Liver (tissue), 10 donors: ENCODE measurements at places on chromosomes 4 and X. TPM values are rescaled to one million over a fixed set of nuclear protein-coding genes. Genes with fewer than 3 reads are reported as not detected.

HTRA3 gene
- total RNA-seq: 1.2 TPM

NAAA gene
- 122 TPM for total RNA-seq

PNPLA4 gene
- total RNA-seq: 10.1 TPM

ADAM29 gene
- total RNA-seq: not detected

TBC1D25 gene
- 3.2 TPM for total RNA-seq

FAM9C gene
- not detected for total RNA-seq

PCDH7 gene
- total RNA-seq: 3.0 TPM

MSX1 gene
- total RNA-seq: 0.33 TPM

IL2RG gene
- 3.0 TPM for total RNA-seq

HTN1 gene
- total RNA-seq: not detected

SRD5A3 gene
- 18.2 TPM for total RNA-seq

DNA sequence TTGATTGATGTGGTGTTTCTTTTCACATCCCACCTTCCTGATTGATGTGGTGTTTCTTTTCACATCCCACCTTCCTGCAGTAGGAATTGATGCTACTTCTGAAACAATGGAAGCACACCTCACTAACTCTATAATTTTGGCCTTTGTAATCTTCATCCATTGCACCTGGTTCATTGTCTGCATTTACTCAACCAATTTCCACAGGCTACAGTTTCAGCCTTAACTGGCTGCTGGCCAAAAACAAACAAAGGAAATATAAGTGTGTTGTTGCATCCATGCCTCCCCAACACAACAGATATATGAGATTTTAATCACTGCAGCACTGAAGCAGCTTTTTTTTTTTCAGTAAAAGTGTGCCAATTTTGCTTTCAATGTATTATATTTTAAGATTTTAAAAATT, 867.6 kb upstream of the PCDH7 start:
- H3K27me3 ChIP-seq: no peaks in the 10 kb centered on the region
- no peaks in the 10 kb centered on the region for H3K36me3 ChIP-seq
- DNase-seq: no peak
- no peaks in the 10 kb centered on the region for H3K4me1 ChIP-seq
- H3K27ac ChIP-seq: no peak overlapping the region

DNA sequence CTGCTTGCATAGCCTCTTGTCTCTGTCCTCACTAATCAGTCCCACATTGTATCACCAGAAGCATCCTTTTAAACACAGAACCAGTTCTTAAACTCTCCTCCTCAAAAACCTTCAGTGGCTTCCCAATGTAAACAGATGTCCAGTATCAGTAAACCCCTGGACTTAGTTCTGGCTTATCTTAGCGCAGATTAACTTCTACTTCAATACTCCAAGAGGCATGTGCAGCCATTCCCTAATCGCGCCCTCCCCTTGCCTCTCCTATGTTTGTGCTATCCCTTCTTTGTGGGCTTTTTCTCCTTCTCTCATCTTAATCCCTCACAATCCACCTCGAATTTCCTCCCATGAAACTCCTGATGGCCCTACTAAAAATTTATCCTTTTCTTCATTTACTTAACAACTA, 193.8 kb downstream of the FBXO8 start:
- H3K27ac ChIP-seq: no peak overlapping the region
- H3K36me3 ChIP-seq: no peaks in the 10 kb centered on the region
- no peaks in the 10 kb centered on the region for H3K4me1 ChIP-seq
- no peaks in the 10 kb centered on the region for H3K27me3 ChIP-seq

GRCh38 chrX:2172359-2172758, 328.4 kb downstream of the DHRSX start:
- H3K4me3 ChIP-seq: no peak overlapping the region
- no peaks in the 10 kb centered on the region for H3K27me3 ChIP-seq
- no peaks in the 10 kb centered on the region for H3K36me3 ChIP-seq
- DNase-seq: no peak
- peaks cover 5% of the 10 kb centered on the region for H3K4me1 ChIP-seq

DNA sequence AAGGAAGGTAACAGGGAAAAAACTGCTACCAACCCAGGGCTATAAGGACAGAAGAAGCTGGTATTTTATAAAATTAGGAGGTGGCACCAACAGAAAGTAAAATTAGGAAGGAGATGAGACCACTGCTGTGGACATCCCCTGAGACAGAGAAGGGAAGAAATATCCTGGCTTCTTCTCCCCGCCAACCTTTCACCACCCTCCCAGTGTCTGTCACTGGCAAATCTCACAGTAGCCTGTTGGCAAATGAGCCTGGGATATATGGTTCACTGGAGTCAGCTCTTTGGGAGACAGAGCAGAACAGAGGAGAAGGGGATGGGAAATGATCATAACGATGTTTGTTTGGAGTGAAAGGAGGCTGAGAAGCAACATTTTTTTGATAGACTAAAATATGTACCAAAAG, 190.9 kb upstream of the PACRGL start:
- H3K27me3 ChIP-seq: no peaks in the 10 kb centered on the region
- no peak for DNase-seq
- H3K27ac ChIP-seq: no peak overlapping the region
- H3K4me1 ChIP-seq: no peaks in the 10 kb centered on the region

DNA sequence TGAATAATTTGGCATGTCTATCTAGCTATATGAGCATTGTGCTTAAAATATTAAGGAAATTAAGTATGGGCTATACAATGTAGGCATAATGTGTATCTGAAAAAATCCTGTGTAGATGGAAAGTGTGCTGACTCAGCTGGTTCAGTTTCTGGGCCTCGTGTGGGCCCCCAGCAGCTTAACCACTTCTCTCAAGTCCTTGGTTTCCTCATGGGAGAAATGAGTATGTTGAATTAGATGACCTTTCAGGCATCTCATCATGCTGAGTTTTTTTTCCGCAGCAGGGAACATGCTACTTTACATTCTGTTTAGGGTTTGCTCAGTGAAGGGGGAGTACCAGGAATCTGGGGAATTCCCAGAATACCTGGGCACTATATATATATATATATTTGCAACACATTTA, 30.5 kb downstream of the RHOH start:
- no peak for DNase-seq
- H3K27ac ChIP-seq: no peak overlapping the region
- no peak overlapping the region for H3K4me3 ChIP-seq

GRCh38 chrX:150616179-150616862, 47.9 kb downstream of the MTM1 start:
- no peaks in the 10 kb centered on the region for H3K27me3 ChIP-seq
- H3K4me1 ChIP-seq: no peaks in the 10 kb centered on the region
- H3K36me3 ChIP-seq: peaks cover 14% of the 10 kb centered on the region

DNA sequence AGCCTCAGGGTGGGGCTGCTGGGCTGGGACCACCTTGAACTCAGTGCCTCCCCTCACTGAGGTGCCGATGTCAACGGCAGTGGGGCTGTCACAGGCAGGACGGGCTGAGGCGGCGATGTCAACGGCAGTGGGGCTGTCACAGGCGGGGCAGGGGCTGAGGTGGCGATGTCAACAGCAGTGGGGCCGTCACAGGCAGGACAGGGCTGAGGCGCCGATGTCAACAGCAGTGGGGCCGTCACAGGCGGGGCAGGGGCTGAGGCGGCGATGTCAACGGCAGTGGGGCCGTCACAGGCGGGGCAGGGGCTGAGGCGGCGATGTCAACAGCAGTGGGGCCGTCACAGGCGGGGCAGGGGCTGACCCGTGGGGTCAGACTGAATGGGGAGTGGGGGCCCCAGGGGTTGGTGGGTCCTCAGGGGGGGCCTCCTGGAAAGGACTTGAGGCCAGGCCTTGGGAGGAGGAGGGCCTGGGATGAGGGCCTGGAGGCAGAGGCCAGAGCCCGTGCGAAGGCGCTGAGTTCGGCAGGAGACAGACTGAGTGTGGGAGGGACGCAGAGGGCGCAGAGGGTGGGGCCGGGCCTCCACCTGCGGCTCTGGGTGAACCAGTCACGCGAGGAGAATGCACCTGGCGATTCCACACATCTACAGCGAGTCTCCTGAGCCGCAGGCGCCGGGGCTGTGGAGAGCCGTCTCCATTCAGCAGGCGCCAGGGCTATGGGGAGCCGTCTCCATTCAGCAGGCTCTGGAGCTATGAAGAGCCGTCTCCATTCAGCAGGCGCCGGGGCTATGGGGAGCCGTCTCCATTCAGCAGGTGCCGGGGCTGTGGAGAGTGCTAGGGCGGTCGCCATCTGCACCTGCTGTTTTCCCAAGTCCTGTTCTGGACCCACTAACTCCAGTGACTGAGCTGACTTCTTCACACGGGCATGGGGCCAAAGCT, 22.9 kb downstream of the ATP5ME start:
- H3K4me1 ChIP-seq: no peaks in the 10 kb centered on the region
- H3K36me3 ChIP-seq: no peaks in the 10 kb centered on the region
- H3K27me3 ChIP-seq: peaks cover 3% of the 10 kb centered on the region
- no peak for DNase-seq

DNA sequence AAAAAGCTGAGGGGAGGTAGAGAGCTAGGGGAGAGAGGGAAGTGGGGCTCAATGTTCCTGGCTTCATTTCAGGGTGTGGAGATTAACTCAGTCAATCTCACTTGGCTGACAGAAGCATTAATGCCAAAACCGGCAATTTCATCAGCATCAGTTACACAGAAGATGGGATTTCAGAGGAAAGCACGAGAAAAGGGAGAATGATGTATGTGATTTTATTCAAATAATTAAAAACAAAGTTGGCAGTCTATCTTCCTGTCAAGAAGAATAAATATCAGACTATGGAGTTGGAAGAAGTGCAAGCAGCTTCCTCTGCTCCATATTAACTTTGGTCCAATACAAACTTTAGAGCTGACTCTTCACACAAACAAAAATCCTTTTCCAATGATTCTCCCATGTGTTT, 29.6 kb upstream of the HCCS start:
- no peaks in the 10 kb centered on the region for H3K36me3 ChIP-seq
- no peaks in the 10 kb centered on the region for H3K27me3 ChIP-seq
- H3K4me3 ChIP-seq: no peak overlapping the region
- H3K27ac ChIP-seq: no peak overlapping the region
- no peak for DNase-seq

GRCh38 chrX:120402369-120402768, 40.5 kb downstream of the ATP1B4 start:
- no peaks in the 10 kb centered on the region for H3K27me3 ChIP-seq
- no peak for DNase-seq
- H3K4me3 ChIP-seq: no peak overlapping the region
- no peaks in the 10 kb centered on the region for H3K36me3 ChIP-seq

- H3K4me1 ChIP-seq: no peaks in the 10 kb centered on the region
- DNase-seq: no peak
- H3K4me3 ChIP-seq: no peak overlapping the region
- H3K27me3 ChIP-seq: no peaks in the 10 kb centered on the region
- H3K36me3 ChIP-seq: no peaks in the 10 kb centered on the region
These were observed 155.0 kb downstream of the AMMECR1 start for GRCh38 chrX:110162867-110163266.

- no peaks in the 10 kb centered on the region for H3K36me3 ChIP-seq
- no peaks in the 10 kb centered on the region for H3K4me1 ChIP-seq
- no peak overlapping the region for H3K4me3 ChIP-seq
- H3K27ac ChIP-seq: no peak overlapping the region
- no peaks in the 10 kb centered on the region for H3K27me3 ChIP-seq
- no peak for DNase-seq
These were observed 84.2 kb downstream of the DKK2 start for GRCh38 chr4:106951891-106952290.

DNA sequence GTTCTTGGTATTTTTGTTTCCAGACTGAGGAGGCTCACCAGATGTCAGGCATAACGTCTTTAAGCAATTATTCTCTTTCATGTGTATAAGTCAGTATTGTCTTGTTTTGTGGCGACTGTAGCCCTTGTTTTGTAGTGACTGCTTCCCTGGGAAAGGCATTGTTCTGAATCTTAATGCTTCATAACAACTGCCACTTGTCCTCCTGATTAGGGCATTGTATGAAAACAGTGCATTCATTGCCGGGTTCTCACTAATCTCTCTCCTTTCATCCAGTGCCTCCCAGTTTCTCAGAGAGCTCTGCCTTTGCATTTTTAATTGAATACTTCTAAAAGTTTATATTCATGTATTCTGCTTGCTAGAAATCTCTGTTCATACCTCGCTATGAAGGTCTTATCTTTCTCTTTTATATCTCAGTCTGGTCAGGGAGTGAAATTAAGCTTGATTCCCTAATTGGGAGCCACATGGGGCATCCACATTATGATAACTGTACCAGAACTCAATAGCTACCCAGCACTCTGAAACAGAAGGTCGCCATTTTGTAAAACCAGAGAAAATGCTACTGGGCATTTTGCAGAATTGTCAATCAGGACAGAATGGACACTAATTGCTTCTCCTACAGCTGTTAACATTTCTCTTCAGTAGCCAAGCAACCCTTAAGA, 149.8 kb downstream of the GBA3 start:
- H3K4me1 ChIP-seq: no peaks in the 10 kb centered on the region
- no peaks in the 10 kb centered on the region for H3K36me3 ChIP-seq
- no peak overlapping the region for H3K4me3 ChIP-seq
- H3K27me3 ChIP-seq: no peaks in the 10 kb centered on the region
- H3K27ac ChIP-seq: no peak overlapping the region
- no peak for DNase-seq

GRCh38 chrX:82748906-82749505, 759.1 kb upstream of the POU3F4 start:
- H3K27me3 ChIP-seq: no peaks in the 10 kb centered on the region
- no peaks in the 10 kb centered on the region for H3K4me1 ChIP-seq
- DNase-seq: no peak
- H3K27ac ChIP-seq: no peak overlapping the region

DNA sequence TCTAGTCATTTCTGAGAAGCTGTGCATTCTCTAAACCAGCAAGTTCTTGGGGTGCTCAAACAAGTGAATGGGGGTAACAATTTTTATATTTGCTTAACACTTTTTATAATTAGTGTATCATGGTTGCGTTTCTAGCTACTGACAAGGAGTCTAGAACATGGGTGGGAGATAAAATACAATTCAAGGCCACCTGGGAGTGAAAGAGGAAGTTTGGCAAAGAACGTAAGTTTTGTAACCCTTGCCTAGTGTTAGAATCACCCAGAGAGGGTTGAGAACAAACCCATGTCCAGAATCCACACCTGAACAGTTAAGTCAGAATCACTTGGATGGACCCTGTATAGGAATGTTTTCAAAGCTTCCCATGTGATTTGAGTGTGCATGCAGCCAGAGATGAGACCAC, 92.7 kb downstream of the AFF2 start:
- H3K4me1 ChIP-seq: no peaks in the 10 kb centered on the region
- no peak overlapping the region for H3K4me3 ChIP-seq
- DNase-seq: no peak
- no peaks in the 10 kb centered on the region for H3K27me3 ChIP-seq
- no peaks in the 10 kb centered on the region for H3K36me3 ChIP-seq

DNA sequence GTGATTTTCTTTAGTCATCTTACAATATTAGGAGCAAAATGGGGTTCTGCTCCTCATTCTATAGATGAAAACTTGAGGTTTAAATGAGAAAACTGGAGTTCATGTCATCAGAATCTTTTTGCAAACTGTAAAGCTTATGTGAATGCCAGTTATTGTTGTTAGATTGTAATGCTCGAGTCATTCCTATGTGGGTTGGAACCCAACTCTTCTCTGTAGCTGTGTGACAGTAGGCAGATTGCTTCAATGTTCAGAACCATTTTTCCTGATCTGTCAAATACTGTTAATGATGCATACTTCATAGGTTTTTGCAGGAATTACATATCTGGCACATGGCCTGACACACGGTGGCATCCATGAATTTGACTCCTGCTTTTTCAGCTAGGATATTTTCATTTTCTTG, 178.9 kb downstream of the RAPGEF2 start:
- peaks cover 17% of the 10 kb centered on the region for H3K4me1 ChIP-seq
- DNase-seq: no peak
- H3K4me3 ChIP-seq: no peak overlapping the region
- no peaks in the 10 kb centered on the region for H3K27me3 ChIP-seq
- no peaks in the 10 kb centered on the region for H3K36me3 ChIP-seq
